ENCODE measurements at places on chromosomes 6 and 20. TPM values are rescaled to one million over a fixed set of nuclear protein-coding genes. Genes with fewer than 3 reads are reported as not detected.

- no peak for DNase-seq
These were observed 106.7 kb upstream of the CST7 start for GRCh38 chr20:24842274-24842917.

ZNF311 gene
- polyA plus RNA-seq = 0.60 TPM

CD93 gene
- polyA plus RNA-seq = 14.5 TPM

KCNK15 gene
- polyA plus RNA-seq = not detected

SIRPD gene
- 0.90 TPM for polyA plus RNA-seq

DNA sequence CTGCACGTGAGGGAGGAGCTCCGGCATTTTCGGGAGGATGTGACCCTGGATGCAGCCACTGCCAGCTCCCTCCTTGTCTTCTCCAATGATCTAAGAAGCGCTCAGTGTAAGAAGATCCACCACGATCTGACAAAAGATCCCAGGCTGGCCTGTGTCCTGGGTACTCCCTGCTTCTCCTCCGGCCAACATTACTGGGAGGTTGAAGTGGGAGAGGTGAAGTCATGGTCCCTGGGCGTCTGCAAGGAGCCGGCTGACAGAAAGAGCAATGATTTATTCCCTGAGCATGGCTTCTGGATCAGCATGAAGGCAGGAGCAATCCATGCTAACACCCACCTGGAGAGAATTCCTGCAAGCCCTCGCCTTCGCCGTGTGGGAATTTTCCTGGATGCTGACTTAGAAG lies 2.8 kb downstream of the RFPL4B start:
- no peak for DNase-seq

GRCh38 chr6:53239526-53239925 lies 90.9 kb upstream of the GCM1 start:
- no peak for DNase-seq

- no peak for DNase-seq
These were observed 60.4 kb upstream of the FOXQ1 start for GRCh38 chr6:1251198-1252155.

BMP5 gene
- 2.1 TPM for polyA plus RNA-seq

NAPB gene
- 6.4 TPM for polyA plus RNA-seq

DNA sequence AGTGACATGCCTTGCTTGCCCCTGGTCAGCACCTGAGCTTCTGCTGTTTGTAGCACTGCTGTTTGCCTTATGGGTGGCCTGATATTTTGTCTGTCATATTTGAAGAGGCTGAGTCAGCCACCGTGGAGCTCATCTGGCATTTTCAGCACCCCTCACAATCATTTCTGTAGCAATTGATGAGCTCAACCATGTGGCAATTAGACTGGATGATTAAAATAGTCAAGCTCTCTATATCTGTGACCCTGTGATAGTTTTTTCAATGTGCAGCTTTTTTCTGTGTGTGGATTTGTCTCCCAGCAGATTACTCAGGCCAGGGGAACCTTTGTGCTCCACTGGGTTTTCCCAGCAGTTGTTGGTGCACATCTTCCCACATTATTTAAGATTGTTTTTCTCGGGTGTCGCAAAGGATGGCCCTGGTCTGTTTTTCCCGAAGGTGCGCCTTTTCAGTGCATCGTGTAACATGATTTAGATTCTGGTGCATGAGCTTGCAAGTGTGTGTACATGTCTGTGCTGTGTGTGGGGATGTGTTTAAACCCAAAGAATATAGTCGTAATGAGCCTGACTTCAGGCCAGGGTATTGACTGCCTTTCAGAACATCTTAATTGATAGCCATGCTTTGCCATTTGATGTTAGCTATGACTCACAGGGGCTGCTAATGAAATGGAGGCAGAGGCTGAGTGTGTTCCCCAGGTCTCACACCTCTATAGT lies 31.6 kb upstream of the GLP1R start:
- no peak for DNase-seq

FAXC gene
- 1.4 TPM for polyA plus RNA-seq
